ENCODE measurements at places on chromosomes 4 and X. TPM values are rescaled to one million over a fixed set of nuclear protein-coding genes. Genes with fewer than 3 reads are reported as not detected.

DNA sequence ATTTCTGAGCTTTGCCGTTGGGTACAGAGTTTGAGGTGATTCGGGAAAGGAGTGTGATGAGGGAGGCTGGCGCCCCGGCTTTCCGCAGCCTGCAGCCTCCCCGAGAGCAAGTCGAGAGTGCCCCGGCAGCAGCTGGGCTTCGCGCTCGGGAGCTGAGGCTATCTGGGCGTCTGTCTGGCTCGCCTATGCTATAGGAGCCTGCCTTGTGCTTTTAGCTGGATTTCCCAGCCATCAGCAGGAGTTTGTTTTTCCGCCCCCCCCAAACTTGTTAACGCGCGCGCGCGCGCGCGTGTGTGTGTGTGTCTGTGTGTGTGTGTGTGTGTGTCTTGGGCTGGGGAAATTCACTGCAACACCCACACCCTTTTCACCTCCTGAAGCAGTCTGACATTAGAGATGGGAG, 765 bp upstream of the DGKK start:
- no peak for DNase-seq

DNA sequence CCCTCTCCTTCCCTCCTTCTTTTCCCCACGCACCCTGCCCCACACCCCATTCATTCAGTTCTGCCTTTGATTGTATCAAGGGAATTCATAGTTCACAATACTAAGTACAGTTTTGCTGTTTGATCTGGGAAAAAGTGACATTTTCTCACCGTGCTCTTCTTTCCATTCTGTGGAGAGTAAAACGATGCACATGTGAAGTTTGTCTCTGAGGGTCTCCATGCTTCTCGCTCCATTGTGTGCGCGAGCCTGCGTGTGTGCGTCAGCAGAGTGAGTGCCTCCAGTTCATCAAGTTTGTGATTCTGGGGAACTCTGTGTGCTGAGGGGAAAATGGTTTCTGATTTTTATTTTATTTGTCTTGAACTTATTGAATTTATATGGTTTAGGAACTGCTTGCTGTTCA, 1.9 kb downstream of the STK26 start:
- no peak for DNase-seq

- no peak for DNase-seq
Measured at GRCh38 chr4:75542824-75543223, 13.0 kb upstream of the ODAPH start.

DNA sequence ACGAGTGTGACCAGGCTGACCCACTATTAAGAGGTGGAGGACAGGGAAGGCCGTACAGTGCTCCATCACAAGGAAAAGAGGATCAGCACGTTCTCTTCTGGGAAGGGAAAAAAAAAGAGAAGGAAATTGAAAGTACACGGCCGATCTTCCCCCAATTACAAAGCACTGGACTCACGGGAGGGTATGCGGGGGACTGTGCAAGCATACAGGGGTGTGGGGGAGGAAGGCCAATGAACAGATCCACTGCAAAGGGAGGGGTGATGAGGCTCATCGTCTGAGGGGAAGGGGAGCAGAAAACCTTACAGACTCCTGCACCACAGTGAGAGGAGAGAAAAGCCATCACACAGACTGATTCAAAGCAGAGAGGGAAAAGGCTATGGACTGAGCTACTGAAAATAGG, 1.1 kb downstream of the ELK1 start:
- DNase-seq = no peak

GRCh38 chrX:108795240-108795639, 58.9 kb upstream of the IRS4 start:
- no peak for DNase-seq

Gene SPATA4
- 0.28 TPM for total RNA-seq

Gene RAB33A
- 1.7 TPM for total RNA-seq

Gene BMPR1B
- total RNA-seq = 7.1 TPM

Gene TCP11X2
- not detected for total RNA-seq
